Activated T-cell treated with anti-CD3 and anti-CD28 coated beads for 4 hours (primary cell): ENCODE measurements at places on chromosomes 5 and 9.

DNA sequence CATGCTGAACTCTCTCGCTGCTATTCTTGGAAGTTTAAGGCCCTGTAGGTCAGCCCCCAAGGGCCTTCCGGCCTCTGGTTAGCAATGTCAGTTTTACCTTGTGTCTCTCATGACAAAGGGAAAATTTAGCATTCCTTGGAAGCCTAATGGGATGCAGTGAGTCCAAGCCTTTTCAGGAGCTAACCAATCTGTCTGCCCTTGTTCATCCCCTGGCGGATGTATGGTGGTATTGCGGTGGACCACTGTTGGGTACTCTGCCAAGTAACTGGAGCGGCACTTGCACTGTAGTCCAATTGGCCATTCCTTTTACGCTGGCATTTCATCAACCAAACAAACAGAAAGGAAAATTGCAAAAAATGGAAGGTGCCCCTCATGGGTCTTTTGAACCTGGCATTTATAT lies 318.4 kb upstream of the NMUR2 start:
- DNase-seq: no peak

DNA sequence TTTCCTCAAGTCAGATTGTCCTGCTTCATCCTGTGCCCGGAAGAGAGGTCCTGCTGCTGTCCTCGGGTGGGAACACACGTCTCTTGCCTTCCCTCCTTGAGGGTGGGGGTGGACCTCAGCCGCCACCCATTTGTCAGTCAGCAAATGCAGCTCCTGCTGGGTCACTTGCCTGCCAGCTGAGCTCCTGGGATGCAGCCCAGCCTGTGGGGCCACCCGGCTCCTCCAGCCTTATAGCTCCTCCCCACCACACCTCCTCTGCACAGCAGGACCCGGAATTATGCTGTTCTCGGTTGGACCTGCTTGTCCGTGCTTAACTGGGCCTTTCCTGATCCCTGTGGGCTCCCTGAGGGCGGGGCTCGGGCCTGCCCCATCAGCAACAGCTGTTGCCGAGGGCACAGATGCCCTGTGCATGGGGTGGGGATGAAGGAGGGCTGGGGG lies 52.7 kb downstream of the RXRA start:
- DNase-seq: no peak

DNA sequence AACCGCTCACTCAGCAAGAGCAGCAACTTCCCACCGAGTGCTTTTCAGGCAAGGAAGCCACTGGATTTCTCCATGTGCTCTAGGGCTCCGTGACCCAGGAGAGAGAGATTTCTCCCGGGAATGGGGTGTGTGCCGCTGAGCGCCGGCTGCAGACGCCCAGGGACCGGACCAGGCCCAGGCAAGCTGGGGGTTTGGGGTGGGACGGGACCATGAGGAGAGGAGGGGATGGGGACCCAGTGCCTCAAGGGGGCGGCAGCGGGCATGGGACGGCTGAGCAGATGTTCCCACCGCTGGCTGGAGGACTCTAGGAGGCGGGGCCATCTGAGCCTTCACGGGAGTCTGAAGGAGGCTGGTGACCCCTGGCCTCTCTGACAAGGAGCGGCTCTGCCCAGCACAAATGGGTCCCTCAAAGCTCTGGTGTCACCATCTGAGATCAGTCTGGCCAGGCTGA lies 8.5 kb downstream of the LCN9 start:
- DNase-seq: no peak

- no peak for DNase-seq
Observed at GRCh38 chr9:91103931-91104330, 257.8 kb downstream of the AUH start.

GRCh38 chr9:74824654-74825053 lies 63.1 kb downstream of the TRPM6 start:
- no peak for DNase-seq
